ENCODE measurements at places on chromosomes 1 and 21.

GRCh38 chr1:209595599-209596285 is 12.2 kb downstream of the CAMK1G start:
- DNase-seq: no peak

DNA sequence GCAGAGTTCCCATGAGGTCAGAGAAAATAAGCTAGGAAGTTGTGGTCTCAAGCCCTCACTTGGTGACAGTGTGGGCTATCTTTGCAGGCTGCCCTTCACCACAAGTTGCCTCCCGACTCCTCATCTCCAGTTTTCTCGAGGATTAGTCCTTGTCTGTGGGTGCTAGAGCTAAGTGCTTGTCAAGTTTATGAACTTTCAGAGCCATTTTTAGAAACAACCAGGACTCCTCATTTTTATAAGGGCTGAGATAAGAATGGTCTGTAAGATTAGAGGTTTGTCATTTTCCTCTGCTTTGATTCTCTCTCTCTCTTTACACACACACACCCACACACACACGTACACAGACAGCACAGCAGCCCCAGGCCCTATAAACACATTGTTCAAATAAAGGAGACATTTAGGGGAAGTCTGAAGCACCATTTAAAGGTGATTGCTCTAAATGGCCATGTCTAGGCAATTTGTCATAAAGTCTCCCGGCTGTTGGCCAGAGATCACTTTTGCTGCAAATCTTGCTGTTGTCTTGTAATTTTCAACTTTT is 127.2 kb downstream of the LACTBL1 start:
- no peak for DNase-seq

DNA sequence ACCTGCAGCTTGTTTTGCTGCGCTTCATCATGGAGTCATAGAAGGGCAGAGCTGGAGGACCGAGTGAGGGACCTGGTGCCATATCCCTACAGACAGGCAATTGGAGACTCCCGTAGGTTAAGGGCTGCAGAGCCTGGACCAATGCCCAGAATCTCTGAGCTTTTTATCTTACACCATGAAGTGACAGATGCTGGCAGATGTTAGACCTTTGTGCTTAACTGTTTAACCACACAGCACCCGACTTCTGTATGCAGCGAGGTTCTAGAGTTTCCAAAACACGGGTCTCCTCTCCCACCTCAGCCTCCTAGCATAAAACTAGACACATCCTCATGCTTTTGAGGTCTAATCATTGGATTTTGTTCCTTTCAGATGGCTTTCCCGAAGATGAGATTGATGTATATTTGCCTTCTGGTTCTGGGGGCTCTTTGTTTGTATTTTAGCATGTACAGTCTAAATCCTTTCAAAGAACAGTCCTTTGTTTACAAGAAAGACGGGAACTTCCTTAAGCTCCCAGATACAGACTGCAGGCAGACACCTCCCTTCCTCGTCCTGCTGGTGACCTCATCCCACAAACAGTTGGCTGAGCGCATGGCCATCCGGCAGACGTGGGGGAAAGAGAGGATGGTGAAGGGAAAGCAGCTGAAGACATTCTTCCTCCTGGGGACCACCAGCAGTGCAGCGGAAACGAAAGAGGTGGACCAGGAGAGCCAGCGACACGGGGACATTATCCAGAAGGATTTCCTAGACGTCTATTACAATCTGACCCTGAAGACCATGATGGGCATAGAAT is 47.6 kb downstream of the B3GALT5 start:
- no peak for DNase-seq

DNA sequence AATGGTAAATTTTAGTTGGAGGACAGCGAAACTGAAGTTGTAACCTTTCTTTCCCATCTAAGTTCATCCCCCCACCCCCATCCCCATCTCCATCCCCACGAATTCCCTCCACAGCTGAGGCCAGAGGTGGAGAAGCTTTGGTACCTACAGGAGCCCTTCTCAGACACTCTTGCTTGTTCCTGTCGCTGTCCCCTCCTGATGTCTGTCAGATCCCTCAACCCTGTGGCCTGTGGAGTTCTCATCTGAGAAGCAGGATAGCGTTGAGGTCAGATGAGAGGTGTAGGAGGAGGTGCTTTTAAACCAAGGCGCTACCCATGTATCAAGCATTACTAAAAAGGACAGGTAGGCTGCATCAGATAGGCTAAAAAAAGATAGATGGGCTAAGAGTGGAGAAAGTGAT is 769 bp downstream of the NTPCR start:
- no peak for DNase-seq

DNA sequence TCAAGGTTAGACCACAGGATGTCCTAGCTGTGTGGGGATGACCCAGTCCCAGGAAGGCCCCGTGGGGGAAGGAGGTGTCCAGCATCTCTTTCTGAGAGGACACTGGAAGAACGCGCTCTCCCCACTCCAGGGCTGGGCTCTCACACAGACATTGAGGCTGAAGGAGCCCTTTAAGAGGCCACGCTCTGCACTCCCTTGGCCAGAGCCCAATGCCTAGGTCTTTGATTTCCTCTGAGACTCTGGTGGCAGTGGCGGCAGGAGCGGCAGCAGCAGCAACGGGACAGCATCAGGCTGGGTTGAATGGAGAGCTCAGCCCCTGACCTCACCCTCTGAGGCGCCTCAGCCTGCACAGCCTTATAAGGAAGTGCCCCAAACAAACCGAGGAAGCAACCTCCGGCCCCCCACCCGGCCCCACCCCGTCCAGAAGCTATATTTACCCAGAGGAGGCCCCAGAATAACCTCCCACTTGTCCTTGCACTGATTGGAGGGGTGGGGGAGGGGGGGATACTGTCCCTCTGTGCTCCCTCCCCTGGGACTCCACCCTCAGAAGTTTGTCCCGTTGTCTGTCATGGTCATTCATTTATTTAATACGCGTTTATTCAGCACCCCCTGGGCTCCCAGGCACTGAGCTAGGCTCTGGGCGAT is 12.3 kb downstream of the NES start:
- DNase-seq: no peak

- DNase-seq: no peak
These were observed 26.2 kb downstream of the TP73 start for GRCh38 chr1:3678361-3679097.

GRCh38 chr1:155309423-155310021 is 856 bp downstream of the FDPS start:
- DNase-seq: no peak

Data from activated effector memory CD4-positive, alpha-beta T cell treated with Interleukin-2 at 50 U/mL for 16 hours (primary cell).